ENCODE measurements at places on chromosomes 6 and 20.

- no peak for DNase-seq
Measured at GRCh38 chr20:46128310-46129151, 10.4 kb downstream of the CD40 start.

DNA sequence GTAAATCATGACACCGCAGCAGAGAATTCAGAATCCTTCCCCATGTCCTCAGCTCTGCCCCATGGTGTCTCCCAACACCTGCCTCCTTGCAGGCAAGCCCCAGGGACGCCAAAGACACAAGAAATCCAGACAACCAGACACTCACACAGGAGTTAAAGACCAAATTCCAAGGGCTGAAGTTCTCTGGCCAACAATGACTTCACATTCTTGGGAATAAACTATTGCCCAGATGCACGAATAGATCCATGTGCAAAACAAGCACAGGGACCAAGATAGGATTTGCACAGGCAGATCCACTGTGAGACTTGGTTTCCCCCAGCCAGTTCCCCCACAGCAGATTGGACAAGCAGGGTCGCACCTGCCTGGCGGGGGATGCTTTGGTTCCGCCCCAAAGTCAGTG lies 246.7 kb downstream of the SOD2 start:
- DNase-seq = no peak

- no peak for DNase-seq
Measured at GRCh38 chr6:10433322-10433721, 18.4 kb upstream of the TFAP2A start.

GRCh38 chr6:157760589-157761330 lies 62.3 kb upstream of the SNX9 start:
- DNase-seq = no peak

DNA sequence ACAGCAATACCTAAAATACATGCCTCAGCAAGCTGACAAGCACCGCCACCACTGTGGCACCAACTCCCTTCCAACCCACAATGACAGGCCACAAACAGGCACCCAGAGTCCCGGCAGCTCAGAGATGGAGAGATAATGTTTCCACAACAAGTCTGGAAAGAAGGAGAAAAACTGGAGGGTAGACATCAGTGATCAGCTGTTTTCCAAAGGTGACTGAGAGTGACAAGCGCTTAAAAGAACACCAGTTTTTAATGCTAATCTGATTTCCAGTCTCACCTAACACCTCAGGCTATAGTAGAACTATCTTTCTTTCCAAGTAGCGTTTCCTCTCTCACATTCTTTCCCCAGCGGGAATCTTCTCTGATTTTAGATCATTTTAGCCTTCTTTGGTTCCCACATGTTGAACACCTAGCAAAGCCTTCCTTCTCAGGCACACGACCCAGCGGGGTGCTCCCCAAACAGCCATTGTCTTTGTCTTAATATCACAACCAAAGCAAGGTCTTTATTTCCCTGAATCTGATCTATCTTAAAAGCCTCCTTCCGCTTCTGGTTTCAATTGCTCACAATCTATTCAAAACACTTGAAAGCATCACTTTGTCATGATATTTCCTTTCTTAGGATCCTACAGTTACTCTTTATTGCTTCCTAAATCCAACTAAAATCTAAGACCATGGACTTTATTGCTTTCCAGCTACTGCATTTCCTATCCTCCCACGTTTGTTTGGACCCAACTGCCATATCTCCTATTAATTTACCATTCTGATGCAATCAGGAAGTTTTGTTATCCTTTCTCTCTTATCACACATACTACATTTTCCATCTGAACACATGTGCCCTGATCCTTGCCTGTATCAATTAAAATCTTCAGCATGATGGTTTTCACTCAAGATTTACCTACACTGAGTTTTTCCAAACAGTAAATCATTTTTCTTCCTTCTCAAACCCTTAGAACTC lies 282.7 kb downstream of the ADGB start:
- DNase-seq = no peak

GRCh38 chr6:126701676-126702560 lies 362.0 kb downstream of the CENPW start:
- no peak for DNase-seq

- DNase-seq = no peak
Measured at GRCh38 chr6:82385961-82386360, 22.3 kb downstream of the TPBG start.

DNA sequence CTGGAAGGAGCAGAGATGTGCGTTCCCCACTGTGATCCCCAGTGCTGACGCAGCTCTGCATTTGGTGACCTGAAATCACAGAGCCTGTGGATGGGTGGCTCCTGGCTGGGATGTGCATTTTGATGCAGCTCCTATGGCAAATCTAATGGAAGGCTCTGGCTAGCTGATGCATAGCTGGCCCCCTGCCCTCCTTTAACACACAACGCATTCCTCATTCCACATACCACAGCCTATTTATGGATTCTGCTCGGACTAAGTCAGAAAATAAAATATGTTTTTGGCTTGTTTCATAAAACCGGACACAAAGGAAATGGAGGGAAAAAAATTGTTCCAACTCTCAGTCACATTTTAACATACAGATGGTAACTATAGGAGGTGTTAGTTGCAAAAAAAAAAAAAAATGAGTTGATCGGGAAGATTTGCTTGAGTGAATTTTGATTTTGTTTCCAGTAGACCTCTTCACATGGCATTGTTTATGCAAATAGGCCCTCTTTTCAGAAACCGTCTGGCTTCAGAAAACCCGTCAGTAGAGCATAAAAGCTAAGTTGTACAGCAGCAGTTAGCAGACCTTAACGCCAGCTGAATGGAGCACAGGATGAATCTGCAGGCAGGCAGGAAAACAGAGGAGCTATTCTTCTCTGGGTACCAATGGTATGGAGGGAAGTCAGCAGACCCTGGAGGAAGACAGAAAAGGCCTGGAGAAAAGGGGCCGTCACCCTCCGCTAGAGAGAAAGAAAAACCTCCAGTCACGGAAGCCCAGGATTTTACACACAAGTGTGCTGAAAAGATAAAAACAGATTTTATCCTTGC lies 215.4 kb downstream of the HDGFL1 start:
- no peak for DNase-seq

- no peak for DNase-seq
Measured at GRCh38 chr6:57242505-57242904, 20.4 kb upstream of the RAB23 start.

DNA sequence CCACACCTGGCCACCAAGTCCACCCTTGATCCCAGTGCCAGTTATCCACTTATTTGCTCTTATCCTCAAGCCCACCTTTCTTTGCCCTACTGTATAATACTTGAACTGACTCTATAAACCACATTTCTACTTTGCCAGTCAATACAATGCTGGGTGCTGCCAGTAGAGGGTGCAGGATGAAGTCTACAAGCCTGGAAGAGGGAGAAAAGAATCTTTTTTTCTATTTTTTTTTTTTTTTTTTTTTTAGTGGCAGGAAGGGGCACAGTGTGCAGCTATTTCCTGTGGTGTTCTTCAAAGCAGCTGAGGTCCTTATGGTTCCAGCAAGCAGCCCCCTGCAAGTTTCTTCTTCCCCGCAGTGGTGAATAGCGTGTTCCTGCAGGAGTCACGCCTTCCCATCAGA lies 22.2 kb upstream of the GABRR1 start:
- DNase-seq = no peak

DNA sequence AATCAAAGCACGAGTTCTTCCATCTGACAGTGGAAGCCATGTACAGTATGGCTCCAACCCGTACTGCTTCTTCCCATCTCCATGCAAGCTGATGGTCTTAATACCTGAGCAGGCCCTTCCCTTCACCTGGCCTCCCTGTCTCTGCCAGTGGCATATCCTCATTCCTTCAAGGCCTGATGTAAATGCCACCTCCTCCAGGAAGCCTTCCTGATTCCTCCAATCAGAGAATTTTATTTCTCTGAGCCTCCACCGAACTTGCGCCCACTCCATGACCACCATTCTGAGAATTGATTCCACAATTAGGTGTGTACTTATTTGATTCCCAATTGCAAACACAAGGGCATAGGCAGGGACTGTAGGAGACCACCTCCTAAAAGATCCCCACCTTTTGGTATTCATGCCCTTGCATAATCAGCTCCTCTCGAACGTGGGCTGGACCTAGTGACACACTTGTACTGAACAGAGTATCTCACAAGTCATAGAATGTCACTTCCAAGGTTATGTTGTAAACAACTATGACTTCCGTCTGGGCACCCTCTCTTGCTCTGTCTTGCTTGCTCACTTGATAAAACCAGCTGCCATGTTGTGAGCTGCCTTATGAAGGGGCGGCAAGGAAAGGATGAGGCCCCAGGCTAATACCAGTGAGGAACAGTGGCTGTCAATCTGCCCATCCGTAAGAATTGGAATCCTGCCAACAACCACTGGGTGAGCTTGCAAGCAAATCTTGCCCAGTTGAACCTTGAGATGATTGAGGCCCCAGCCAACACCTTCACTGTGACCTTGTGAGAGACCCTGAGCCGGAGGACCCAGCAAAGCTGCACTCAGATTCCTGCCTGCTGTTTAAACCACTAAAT lies 38.8 kb downstream of the CPNE5 start:
- DNase-seq = no peak

GRCh38 chr6:31660381-31661261 lies at the start of gene C6orf47:
Gene C6orf47, minus strand, starts transcription at chr6:31660778. Its CDS starts 831 bp downstream, at chr6:31659947.
- DNase-seq = peak; percentile 59

DNA sequence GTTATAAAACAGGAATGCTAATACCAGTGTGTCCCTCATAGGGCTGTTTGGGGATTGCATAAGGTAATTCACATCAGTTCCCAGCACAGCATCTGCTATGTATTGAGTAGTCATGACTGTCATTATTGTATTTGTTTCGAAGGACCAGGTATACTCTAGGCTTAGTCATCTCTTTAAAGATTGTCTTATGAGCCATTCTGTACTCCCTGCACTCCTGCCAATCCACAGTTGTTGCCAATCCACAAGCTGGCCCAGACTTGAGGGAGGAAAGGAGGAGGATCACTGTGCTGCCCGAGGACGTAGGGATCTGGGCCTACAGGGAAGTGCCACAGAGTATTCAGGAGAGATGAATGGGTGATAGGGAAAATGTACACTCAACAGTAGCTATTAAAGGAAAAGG lies 113.0 kb upstream of the TIAM2 start:
- DNase-seq = no peak

- DNase-seq = no peak
Measured at GRCh38 chr20:7798176-7798575, 142.1 kb downstream of the HAO1 start.

GRCh38 chr6:102660303-102660702 lies 1266.8 kb downstream of the GRIK2 start:
- DNase-seq = no peak

DNA sequence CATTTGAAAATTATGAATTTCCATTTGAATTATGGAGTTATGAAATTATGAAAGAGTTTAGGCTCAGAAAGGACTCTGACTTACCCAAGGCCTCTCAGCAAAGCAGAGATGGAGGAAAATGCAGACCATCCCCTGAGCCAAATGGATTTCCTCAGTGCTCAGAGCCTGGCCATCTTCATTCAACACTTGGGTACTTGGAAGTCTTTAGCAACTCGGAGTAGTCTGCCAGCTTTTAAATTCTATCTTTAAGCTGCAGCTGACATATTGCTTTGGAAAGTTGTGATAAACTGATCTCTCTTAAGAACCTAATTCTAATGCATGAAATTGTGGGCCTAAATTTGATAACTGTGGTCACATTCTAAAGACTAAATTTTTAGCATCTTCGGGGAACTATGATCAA lies 315.4 kb downstream of the SAMD5 start:
- no peak for DNase-seq

DNA sequence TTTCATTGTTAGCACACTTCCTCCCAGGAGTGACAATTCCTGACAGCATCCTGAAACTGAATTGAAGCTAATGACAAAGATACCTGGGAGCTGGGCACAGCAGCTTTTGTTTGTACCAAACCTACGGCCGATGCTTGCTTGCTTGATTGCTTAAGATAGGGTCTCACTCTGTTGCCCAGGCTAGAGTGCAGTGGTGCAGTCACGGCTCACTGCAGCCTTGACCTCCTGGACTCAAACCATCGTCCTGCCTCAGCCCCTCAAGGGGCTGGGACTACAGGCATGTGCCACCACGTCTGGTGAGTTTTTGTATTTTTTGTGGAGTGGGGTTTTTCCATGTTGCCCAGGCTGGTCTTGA lies 84.7 kb upstream of the SCP2D1 start:
- DNase-seq = no peak

DNA sequence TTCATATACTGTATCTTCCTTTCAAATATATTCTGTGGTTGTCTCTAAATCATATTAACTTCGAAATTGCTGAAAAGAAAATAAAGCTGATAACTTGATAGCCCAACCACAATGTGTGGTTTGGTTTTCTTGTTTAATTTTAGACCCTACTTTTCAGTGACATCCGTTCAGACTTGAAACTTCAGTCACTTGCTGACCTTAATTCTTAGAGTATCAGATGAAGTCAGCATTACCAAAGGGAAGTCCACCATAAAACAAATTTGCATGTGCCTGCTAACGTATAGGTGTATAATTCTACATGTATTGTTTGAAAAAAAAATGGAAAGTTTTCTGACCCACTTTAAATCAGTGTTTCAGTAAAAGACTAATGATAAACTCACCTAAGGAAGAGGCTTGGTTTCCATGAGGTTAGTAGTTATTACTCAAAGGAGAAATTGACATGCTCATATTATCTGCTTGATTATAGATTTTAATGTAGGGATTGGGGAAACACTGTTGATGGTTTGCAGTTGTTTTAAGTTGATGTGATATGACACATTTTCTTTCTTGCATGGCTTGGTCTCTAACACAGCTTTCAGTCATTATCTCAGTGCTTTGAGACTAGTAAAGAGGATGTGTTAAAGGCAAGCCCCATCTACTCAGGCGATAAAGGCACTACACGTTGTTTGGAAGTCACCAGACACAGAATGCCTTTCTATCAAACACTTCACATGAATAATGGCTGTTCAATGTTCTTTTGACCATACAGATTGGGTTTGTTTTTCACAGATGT lies 5.2 kb upstream of the IL17A start:
- DNase-seq = no peak

DNA sequence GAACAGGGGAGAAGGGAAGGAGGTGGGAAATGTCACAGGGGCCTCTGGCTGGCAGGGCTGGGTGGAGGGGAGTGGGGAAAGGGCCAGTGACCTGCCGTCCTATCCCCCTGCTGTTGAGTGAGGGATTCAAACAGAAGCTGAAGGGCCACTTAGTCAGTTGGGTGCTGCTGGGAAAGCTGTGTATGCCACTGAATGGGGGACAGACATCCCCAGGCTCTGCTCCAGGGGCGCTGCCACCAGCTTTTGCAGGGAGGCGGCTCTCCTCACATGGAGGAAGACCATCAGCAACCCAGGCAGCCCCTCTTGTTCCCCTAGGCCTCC lies 50.0 kb downstream of the MDGA1 start:
- DNase-seq = no peak

GRCh38 chr6:163554663-163555062 lies 140.1 kb downstream of the QKI start:
- DNase-seq = peak; percentile 24

DNA sequence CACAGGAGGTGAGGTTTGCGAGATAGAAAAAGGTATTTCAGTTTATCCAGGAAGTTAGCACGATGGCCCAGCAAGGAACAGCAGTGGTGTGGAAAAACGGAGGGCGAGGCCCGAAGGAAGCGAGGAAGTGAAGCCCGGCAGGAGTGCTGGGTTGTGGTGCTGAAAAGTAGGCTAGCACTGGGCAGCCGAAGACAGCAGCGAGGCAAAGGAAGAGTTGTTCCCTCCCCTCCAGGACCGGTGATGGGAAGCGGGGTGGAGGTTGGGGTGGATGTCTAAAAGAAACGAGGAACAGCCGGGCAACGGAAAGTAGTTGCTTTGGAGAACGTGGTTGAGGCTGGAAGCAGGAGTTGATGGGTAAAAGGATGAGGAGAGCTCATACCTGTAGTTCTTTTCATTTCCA lies 1.4 kb downstream of the METTL24 start:
- no peak for DNase-seq

Data from effector CD8-positive, alpha-beta T cell (primary cell).